Non-pigmented ciliary epithelial cell (primary cell): ENCODE measurements at places on chromosomes 16 and 17.

GRCh38 chr17:18144261-18144660 is 35.7 kb downstream of the MYO15A start:
- no peak for DNase-seq

DNA sequence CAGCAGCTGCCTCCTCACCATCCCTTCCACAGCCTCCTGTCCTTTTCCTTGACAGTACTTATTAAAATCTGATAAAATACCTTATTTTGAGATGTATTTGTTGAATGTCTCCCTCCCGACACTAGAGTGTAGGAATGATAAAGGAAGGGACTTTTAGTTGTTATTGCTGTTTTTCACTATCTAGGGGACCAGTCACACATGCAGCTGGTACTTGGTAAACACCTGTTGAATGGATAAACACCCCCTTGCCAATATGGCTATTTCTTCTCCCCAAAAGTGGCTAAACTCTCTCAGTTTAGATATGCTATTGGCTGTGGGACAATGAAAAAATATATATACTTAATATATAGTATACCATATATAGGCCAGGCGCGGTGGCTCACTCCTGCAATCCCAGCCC is 96.7 kb downstream of the STX8 start:
- DNase-seq: no peak

GRCh38 chr16:86424398-86424797 is 85.9 kb upstream of the FOXF1 start:
- no peak for DNase-seq

- no peak for DNase-seq
These were observed 7.3 kb upstream of the SSTR2 start for GRCh38 chr17:73157521-73157890.

GRCh38 chr16:14409563-14409962 is 220.5 kb downstream of the PARN start:
- DNase-seq: peak; percentile 90

DNA sequence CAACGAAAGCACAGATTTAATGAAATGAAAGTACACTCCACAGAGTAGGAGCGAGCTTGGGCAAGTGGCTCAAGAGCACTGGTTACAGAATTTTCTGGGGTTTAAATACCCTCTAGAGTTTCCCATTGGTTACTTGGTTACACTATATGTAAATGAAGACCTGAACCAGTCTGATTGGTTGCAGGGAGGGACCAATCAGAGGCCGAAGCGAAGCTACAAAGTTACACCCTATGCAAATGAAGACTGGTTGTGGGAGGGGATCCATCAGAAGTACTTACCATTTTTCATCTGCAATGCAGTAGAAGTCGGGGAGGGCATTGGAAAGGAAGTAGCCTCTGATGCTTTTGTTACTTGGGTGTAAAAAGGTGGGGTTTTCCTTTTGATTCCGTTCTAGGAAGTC is 132.0 kb downstream of the PMP22 start:
- no peak for DNase-seq

DNA sequence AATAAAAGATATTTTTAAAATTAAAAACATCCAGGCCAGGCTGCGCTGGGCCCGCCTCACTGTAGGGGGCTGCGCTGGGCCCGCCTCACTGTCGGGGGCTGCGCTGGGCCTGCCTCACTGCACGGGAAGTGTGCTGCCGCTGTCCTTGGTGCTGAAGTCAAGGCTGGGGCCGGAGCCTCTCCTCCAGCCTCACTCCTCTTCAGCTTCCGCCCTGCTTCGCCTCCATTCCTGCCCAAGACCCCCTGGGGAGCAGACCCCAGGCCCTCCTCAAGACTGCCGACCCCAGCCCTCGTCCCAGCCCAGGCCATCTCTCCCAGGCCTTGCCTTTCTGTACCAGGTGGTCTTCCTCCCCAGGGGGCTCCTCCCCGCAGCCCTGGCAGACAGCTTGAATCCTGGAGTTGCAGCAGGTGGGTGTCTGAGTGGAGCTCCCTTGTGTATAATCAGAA is 26.2 kb downstream of the ENDOV start:
- no peak for DNase-seq

GRCh38 chr16:51193879-51194278 is 42.8 kb upstream of the SALL1 start:
- DNase-seq: no peak

DNA sequence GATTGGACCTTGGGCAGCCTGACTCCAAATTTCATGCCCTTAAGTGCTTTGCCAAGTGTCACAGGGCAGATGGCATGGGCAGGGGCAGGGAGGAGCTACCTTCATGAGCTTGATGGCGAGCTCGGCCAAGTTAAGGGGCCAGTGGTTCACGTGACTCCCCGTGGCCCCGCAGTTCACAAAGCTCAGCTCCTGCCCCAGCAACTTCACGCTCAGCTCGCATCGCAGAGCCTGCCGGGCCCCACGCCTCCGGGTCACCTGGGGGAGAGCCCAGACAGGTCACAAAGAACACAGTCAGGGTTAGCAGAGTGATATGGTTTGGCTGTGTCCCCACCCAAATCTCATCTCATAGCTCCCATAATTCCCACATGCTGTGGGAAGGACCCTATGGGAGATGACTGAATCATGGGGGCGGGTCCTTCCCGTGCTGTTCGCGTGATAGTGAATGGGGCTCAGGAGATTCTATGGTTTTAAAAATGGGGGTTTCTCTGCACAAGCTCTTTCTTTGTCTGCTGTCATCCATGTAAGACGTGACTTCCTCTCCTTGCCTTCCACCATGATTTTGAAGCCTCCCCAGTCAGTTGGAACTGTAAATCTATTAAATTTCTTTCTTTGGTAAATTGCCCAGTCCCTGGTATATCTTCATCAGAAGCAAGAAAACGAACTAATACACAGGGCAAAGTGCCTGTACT is 108.1 kb downstream of the LITAF start:
- DNase-seq: no peak

GRCh38 chr16:4323845-4324488 is 8.1 kb downstream of the GLIS2 start:
- no peak for DNase-seq

DNA sequence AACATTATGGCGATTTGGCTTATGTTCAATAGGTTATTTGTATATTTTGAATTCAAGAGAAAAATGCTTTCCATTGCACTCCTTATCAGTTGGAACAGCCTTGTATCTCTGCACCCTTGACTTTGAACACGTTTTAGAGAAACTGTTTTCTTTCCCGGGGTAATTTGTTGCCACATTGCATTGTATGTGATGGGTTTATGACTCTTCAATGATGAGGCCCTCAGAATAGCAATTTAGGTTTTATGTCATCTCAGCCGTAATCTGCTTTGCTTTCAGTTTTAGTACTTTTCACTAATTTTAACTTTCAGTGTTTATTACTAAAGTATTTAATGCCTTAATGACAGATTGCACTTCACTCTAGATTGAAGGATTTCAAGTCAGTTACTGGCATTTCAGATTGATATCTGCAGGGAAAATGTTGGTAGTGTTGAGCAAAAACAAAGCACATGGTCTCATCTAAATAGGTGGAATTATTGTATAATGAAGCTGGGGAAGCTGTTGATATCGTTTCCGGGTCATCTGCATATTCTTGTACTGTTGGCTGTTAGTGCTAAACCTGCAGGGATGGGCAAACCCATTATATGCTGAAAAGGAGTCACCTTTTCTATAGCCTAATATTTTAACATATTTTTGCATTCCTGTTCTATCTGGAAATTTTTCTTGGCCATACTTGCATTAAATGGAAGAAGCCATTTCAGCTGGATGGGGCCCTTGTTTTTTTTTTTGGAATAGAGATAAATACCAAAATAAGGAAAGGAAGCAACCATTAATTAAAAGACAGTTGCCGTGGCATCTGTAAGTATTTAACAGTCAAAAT is 2.0 kb downstream of the LUC7L3 start:
- no peak for DNase-seq

- peak; percentile 47 for DNase-seq
These were observed 849 bp upstream of the SOX15 start for GRCh38 chr17:7590743-7591142.

DNA sequence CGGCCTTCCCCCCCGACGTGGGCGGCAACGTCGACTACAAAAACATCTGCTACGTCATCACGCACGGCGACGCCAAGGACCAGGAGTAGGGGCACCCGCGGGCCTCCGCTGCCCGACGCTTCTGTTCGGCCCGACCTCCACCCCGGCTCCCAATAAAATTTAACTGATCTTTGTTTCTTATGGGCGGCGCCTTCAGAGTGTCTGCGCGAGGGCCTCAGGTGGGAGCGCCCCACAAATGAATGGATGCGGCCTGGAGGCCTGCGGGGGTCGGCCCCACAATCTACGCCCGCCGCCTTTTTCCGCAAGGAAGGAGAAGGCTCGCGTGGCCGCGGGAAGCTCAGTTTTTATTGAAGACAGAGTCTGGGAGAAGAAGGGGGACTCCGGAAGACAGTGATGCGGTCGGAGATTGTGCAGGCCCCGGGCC is 3.2 kb downstream of the MYL11 start:
- no peak for DNase-seq

DNA sequence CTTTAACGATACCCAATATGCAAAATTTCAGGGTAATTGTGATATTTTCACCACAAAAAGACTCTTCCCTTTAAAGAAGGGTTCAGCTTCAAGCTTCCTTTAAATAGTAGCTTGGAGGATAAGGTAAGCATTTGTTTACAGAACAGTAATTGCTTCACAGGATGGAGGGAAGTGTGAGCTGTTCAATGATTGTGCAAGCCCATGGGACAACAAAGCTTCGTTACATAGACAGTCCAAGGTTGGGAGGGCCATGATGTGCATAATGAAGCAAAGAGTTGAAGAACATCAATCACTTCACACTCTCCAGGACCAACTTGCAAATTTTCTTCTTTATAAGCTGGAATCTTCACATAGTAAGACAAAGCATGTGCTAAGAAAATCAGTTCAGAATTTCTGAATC is 145.0 kb upstream of the ASIC2 start:
- no peak for DNase-seq

- DNase-seq: no peak
These were observed 107.1 kb downstream of the RAP1GAP2 start for GRCh38 chr17:2903193-2903974.

DNA sequence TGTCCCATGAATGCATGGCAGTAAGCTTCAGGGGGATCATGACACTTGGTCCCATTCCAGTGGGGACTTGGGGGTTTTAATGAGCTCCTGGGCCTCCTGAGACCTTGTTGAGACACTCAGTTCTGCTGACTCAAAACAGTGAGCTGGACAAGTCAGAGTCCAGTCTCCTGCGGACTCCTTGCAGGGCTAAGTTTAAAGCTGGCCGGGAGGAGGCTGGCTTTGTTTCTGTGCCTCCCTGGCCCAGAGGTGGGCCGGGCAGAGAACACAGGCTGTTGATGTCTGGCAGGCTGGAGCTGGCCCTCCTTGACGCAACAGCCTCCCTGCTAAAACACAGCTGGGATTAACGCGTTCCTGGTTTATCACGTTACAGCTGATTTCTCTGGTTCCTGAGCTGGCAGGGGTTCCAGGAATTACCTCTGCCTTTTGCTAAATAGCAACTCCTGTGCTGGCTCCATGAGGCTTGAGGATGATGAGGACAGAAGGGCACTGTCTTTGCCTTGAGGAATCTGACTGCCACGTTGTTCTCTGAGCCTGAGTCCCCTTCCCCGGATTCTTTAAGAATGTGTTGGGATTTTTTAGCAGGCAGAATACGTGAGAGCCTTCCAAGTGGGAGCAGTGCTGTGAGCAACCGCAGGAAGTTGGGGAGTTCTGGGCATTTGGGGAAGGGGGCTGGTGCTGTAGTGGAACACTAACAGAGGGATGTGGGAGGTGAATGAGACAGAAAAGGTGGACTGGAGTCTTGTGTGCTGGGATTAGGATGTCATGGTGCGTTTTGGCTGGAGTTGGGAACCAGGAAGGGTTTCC is 2.0 kb downstream of the GPT2 start:
- no peak for DNase-seq

GRCh38 chr17:76492989-76493501 is 8.2 kb downstream of the RHBDF2 start:
- DNase-seq: peak; percentile 44

- no peak for DNase-seq
These were observed 325.8 kb upstream of the CCL2 start for GRCh38 chr17:33929181-33929724.

GRCh38 chr17:75241996-75242460 is 19.4 kb downstream of the GGA3 start:
- DNase-seq: no peak

DNA sequence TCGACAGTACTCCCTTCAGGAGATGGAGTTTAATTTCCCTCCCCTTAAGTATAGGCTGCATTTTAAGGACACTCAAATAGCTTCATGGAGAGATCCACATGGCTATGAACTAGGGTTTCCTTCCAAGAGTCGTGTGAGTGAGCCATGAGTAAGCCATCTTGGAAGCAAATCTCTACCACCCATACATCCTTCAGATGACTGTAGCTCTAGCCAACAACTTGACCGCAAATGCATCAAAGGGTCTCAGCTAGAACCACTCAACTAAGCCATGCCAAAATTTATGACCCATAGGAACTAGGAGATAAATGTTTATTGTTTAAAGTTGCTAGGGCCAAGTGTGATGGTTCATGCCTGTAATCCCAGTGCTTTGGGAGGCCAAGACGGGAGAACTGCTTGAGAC is 43.4 kb downstream of the METTL16 start:
- no peak for DNase-seq

DNA sequence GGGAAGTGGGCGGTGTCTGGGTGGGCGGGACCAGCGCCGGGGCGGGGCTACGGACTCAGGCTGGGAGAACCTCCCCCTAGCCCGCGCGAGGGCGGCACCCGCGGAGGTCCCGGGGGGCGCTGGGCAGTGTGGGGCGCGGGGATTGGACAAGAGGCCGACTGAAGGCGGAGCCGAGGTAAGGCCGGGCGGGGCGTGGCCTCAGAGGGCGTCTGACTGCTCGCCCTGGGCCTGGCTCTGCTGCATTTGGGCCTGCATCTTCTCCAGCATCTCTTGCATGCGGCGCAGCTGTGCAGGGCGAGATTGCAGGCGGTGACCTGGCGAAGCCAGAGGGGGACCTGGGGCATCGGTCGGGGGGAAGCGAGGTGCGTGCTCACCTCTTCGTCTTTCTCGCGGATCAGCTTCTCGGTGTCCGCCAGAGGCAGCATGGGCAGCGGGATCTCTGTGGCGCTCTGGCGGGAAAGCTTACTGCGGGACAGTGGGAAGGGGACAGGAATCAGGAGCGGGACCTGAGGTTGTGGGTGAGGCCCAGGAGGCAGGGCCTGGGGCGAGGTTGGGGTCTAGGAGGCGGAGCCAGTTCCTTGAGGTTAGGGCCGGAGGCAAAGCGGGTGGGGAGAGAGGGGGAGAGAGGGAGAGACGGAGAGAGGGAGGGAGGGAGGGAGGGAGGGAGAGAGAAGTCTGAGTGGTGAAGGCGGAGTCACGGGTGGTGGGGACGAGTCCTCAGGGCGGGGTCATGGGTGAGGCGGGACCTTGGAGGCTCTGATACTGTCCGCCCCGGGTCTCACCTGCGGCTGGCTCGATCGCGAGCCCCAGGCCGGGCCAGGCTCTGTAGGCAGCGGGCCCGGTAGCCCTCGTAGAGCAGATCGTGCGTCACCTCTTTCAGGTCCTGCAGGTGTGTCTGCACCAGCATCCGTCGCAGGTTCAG is 3.9 kb downstream of the SEPTIN1 start:
- peak; percentile 79 for DNase-seq
